ENCODE measurements at places on chromosomes 2 and 18.

GRCh38 chr2:23589739-23590138 is 204.8 kb downstream of the KLHL29 start:
- no peak for DNase-seq

GRCh38 chr2:1744446-1745170 is at the start of gene PXDN:
Gene PXDN, minus strand, starts transcription at chr2:1744515. Its CDS starts 60 bp downstream, at chr2:1744455.
- peak; percentile 44 for DNase-seq

GRCh38 chr18:13565228-13565627 is 161.1 kb downstream of the FAM210A start:
- DNase-seq = no peak

- no peak for DNase-seq
Measured at GRCh38 chr2:233088972-233089345, 28.8 kb downstream of the INPP5D start.

- no peak for DNase-seq
Measured at GRCh38 chr2:177660742-177661141, 268.2 kb downstream of the AGPS start.

DNA sequence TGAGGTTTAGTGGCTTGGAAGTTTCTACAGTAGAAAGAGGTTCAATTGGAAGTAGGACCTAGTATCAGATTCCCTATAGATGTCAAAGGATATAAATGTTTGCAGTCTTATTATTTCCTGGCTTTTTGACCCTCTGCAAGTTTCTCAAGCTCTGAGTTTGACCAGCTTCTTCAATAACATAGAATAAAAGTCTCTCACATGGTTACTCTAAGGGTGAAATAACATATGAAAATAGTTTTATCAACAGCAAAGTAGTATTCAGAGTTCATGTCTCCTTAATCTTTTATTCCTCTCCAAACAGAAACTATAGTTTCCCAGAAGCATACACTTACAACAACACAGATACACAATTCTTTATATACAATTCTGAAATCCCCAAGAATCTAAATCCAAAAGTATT is 132.9 kb upstream of the RND3 start:
- DNase-seq = no peak

DNA sequence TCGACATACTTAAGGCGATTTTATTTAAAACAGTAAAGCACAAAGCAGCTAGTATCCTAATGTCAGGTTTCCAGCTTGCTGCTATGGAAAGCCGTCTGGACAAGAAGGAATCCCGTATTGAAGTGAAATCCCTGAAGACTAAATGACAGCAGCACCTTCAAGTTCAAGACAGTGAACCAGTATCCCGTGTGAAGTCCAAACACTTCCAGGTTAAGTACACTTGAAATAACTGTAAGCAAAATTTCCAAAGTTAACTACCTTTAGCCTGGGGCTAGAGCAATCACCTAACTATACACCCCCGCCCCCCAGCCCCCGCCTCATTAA is 1.2 kb downstream of the MBOAT2 start:
- no peak for DNase-seq

GRCh38 chr2:115160531-115161080 is 718.2 kb downstream of the DPP10 start:
- no peak for DNase-seq

GRCh38 chr2:68351997-68352396 is 13.1 kb upstream of the PLEK start:
- DNase-seq = no peak

DNA sequence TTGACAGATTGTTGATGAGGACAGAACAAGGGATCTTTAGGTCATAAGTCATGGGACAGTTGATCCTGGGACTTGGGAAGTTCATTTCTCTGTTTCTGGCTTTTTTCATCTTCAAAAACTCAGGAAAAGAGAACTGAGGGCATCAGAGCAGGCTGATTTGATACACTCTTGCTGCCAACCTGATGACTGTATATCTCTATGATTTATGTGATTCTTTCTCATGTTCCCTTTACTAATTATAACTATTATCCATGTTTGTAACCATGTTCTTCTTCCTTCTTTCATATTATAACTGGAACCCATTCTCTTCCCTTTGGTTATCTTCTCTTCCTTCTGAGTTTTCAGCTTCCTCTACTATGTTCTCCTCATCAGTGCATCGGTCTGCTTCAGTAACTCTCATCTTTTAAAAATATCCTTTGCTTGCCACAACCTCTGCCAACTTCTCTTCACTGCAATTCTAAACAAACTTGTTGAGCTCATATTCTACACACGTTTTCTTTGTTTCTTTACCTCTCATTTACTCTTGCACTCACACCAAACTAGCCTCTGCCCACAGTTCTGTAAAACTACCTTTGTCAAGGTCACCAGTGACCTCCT is 13.5 kb downstream of the RASGRP3 start:
- no peak for DNase-seq

DNA sequence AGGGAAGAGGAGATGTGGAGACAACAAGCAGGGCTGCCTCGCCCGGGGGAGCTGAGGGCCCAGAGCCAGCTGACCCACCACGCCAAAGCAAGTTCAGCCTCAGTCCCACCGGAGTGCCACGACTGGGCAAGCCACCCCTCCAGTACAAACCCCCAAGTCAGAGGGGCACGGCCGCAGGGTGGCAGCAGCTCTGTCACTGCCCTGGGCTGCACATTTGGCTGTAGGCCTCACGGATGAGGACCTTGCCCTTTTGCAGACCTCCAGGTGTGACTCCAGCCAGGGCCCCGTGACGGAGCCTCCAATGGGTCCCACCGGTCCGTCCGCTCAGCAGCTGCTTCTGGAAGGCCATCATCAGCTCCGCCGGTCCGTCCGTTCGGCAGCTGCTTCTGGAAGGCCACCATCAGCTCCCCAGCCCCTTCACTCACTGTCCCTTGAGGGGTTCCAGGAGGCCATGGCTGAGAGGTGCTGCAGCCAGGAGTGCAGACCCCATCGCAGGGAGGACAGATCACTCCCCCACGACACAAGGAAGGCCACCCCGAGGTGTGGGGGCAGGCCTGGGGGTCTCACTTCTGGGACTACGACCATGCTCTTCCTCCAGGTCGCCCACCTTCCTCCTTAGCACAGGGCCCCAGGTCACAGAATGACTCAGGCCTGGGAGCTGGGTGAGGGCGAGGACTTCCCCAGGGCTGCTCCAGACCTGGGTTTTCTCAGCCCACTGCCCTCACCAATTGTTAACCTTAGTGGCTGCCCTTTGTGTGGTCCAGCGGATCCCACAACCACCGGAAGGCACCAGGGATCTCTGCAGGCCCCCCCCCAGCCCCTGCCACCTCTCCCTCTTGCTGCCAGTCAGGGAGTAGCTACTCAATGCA is 24.6 kb upstream of the STK25 start:
- DNase-seq = no peak

- no peak for DNase-seq
Measured at GRCh38 chr2:95325026-95325425, 27.9 kb downstream of the KCNIP3 start.

- peak; percentile 90 for DNase-seq
Measured at GRCh38 chr18:12041561-12041960, 52.1 kb upstream of the ANKRD62 start.

GRCh38 chr2:8009010-8009597 is 672.8 kb upstream of the ID2 start:
- DNase-seq = peak; percentile 25

DNA sequence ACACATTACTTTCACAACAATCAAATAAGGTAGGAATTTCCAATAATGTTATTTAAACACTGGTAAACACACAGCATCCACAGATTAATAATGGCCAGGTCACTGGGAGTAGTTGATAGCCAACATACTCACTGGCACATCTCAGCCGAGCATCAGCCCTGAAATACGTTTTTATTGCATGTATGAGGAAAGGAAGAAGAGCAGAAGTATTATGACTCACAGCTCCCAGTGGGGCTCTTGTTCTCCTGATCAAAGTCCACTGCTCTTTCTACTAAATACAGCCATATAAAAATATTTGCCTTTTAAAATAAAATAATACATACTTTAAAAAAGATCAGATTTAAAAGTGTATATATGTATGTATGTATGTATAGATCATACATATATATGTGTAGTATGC is 999.6 kb downstream of the SUCLG1 start:
- no peak for DNase-seq

DNA sequence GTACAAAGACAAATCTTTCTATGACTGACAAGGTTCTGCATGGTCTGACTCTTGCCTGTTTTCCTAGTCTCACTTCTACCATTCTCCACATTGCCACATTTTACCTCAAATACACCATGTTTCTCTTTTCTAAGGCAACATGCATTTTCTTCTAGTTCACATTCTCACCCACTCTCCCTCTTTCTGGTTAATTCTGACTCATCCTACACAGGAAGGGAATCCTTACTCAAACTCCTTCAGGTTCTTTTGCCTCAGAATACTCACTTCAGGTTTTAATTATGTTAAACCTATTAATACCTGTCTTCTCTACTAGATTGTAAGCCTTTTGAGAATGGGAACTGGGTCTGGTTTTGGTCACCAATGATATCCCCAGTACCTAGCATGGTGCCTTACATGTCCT is 47.2 kb downstream of the MAP2 start:
- DNase-seq = peak; percentile 13

DNA sequence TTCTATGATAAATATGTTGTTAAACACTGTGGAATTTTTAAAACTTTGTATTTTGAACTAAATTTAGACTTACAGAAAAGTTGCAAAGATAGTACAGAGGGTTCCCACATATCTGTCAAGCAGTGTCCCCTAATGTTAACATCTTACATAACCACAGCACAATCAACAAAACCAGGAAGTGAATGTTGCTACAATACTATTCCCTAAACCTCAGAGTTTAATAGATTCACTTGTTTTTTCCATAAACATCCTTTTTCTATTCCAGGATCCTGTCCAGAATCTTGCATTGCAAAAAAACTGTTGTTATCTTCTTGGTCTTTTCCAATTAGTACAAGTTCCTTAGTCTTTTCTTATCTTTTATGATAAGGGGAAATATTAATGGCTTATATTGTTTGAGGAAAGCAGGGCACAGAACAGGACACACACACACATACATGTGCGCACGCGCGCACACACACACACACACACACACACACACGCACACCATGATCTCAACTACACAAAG is 251.1 kb upstream of the TRIB2 start:
- no peak for DNase-seq

- DNase-seq = peak; percentile 79
Measured at GRCh38 chr2:169637620-169638019, 53.5 kb downstream of the PPIG start.

DNA sequence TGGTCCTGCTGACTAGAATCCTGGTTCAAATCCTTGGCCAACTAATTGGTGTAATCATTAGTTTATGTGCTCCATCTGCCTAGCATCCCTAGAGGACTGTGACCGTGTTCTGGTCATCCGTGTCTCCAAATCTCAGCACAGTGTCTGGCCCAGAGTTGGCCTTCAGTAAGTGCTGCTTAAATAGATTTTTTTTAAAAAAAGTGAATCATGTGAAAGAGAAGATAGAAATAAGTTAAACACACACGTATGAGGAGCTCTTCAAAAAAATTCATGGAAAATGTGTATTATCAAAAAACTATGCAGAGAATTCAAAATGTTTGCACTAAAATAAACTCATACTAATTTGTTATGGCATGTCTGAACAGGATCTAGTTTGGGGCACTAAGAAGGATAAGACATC is 129.3 kb upstream of the TLK1 start:
- DNase-seq = no peak

- no peak for DNase-seq
Measured at GRCh38 chr2:66724241-66724640, 289.3 kb downstream of the MEIS1 start.

DNA sequence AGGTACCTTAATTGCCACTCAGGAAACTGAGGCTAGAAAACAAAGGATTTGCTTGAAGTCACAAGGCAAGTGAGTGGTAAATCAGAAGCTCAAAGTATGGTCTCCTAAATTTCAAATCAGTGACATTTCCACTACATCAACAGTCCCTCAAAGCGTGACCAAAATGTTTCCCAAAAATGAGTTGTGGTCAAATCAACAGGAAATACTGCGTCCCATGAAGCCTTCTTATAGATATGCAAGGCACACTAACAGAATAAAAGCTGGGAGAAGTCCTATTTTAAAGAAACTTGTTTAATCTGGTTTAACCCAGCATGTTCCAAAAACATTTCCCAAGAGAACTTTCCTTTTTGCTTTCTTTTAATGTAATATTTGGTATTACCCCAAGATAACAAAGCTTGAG is 249.4 kb downstream of the EXOC6B start:
- DNase-seq = no peak

- DNase-seq = no peak
Measured at GRCh38 chr2:217108086-217108485, 248.2 kb upstream of the TNP1 start.

DNA sequence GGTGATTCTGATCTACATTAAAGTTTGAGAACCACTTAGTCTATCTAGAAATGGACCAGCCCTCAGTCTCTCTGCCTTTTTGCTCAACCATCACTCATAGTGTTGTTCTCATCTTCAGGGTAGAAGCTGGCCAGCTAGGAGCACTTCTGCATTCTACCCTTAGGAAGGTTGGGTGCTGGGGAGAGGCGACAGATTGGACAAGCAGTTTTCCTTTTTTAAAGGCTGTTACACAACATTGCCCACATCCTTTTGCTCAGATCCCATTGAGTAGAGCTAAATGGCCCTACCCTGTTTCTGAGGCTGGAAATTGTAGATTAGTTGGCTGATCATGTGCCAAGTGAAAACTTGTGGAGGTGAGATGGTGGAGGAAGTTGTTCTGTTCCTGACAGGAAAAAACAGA is 35.6 kb downstream of the OSBPL6 start:
- DNase-seq = no peak

GRCh38 chr2:225614915-225615314 is 215.4 kb downstream of the NYAP2 start:
- DNase-seq = no peak

DNA sequence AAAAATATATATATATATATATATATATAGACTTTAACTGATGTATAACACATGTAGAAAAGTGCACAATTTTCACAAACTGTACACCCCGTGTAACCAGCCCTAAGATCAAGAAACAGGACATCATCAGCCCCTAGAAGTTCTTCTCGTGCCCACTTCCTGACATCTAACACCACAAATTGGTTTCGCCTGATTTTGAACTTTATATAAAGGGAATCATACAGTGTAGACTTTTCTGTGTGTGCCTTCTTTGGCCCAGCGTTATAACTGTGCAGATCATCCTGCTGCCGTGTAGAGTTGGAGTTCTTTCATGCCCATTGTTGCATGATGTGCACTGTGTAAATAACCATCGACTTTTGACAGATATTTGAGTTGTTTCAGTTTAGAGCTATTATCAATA is 41.0 kb downstream of the SMAD7 start:
- DNase-seq = no peak

DNA sequence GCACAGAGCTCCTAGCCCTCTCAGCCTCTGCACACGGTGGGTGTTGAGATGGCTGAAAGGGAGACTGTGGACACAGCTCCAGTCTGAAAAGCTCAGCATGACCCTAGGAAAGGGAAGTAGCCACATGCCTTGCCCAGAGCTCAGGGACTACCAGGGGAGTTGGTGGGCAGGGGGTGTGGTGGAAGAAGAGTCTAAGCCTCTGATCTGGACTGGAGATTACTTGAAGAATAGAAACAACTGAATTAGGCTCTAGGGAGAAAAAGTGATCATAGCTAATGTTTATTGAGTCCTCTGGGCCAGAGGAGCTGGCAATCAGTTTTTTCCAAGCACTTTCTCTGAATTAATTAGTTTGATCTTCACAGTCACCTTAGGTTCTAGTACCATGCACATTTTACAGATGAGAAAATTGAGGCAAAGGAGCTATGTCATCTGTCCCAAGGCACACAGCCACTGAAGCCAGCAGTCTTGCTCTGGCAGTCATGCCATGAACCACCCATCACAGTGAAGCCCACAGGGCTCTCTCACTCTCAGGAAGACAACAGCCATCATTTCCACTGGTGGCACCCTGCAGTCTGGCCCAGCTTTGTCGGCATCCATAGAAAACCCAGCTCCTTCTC is 10.3 kb downstream of the SDC1 start:
- DNase-seq = no peak

GRCh38 chr18:45559258-45559657 is 56.0 kb upstream of the SLC14A2 start:
- no peak for DNase-seq

All from HFFc6 (cell line).